ENCODE measurements at places on chromosomes 4 and X.

DNA sequence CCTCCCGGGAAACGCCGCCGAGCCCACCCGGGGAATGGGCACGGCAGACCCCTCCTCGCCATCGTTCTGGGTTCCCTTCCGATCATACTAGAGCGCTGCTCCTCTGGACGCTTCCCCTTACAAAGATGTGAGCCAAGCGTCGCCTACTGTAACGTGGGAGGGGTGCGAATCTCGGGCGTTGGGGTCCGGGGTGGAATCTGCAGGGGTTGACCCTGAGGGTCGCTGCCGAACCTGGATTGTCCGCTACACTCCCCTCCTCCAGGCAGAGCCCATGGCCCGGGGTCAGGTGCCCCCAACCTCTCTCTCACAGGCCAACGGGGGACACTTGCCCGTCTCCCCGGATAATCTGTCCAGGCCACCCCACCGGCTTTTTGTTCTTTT is 13.8 kb downstream of the BCOR start:
- no peak for DNase-seq

- DNase-seq, result no peak
These were observed 236.6 kb upstream of the PCDH18 start for GRCh38 chr4:137768881-137769280.

- DNase-seq, result no peak
These were observed 26.5 kb downstream of the GALNT7 start for GRCh38 chr4:173195109-173195508.

DNA sequence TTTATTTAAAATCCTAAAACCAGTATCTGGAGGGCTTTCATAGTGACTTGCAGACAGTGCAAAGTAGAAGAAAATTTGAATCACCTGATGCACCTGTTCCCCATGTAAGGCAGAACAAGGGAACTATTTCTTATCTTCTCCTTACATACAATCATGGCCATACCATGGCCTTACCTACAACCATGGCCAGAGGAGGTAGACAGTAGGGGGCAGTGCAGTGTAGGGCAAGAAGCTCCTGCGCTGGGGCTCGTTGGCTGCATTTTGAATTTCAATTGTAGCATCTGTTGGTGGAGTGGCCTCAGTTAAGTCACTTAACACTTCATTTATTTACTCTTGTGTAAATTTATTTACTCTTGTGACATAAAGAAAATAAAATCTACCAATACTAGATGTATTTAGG is 33.0 kb downstream of the GALNTL6 start:
- DNase-seq, result no peak

DNA sequence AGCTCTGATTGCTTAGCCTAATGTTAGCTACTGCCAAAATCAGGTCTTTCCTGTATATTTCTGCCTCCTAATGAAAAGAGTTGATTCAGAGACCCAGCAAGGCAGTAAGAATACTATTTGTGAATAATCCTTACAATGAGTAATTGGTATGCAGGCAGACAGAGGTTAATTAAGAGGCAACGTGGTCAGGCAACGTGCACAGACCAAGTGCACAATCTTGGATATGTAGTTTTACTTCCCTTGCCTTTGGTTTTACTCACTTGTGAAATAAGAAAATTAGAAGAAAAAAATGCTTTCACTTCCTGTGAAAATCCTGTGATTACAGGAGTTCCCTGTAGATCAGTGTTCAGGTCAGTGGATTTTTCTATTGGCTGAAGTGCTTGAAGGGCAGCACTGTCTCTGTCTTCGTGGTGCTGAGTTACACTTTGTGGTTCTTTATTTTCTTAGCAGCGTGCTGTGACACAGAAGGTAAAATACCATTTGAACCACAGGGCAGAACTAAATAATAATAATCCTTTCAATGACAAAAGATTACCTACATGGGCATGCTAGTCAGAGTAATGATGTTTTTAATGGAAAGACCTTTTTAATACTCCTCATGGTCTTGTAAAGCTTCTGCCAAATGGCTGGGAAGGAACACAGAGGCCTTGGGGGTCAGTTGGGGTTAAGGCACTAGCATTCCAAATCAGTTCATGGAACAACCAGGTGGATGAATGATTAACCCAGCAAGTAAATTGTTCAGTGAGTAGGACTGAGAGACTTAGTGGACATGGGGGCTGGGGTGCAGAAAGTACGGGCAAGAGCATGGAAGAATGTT is 430.9 kb downstream of the MAPK10 start:
- DNase-seq, result no peak

- no peak for DNase-seq
These were observed 49.6 kb downstream of the PRPS1 start for GRCh38 chrX:107677909-107678308.

DNA sequence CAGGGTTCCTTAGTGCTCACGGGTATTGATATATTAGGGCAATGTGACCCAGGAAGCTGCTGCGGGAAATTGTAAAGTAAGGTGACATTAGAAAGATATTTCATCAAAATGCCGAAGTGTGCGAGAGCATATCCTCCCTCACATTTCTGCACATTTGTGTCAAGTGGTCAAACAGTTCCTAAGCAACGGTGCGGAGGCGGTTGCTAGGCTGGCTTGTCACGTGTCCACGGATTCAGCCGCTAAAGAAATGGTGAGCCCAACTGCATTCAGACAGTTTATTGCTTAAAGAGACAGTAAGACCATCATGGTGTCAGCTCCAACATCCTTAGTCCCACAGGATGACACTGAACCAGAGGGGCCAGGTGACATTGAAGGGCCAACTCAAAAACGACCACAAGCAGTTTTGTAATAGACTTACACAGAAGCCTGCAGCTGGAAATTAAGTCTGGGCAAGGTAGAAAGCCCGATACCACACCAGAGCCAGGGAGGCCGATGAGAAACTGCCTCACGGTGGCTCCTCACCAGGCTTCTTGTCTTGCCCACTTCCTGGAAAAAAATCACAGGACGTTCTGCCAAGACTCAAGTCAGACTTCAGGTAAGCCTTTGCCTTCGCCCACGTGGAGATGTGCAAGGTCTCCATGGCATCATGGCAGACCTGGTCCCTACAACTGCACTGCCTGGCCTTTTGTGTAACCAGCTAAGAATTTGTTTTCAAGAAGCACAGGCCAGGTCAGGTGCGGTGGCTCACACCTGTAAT is 50.4 kb downstream of the USP11 start:
- DNase-seq, result no peak

GRCh38 chrX:124226129-124226528 is 106.3 kb upstream of the TEX13D start:
- DNase-seq, result no peak

DNA sequence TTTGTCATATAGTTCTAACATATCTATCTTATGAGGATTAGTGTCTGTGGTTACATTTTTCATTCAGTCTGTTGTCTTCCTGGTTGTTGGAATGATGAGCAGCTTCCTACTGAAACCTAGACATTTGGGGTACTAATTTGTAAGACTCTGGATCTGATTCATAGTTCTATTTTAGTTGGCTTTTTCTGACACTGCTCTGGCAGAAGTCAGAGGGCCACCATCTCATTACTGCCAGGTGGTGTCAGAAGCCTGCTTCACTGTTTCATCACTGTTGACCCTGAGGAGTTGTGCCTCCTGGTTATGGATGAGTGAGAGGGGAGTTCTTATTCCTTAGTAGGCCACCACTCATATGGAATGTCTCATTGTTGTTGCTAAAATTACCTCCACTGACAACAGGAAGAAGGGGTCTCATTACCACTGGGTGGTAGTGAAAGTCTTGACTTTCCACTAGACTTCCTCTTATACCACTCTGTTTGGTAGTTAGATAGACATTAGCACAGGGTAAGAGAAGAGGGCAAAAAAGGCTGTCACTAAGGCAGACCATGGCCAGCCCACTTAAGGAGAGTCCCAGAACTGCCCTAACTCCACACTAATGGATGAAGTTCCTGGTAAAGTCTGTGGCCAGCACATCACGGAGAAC is 395.2 kb downstream of the SPOCK3 start:
- DNase-seq, result no peak

- DNase-seq, result no peak
These were observed 8.6 kb upstream of the MXD4 start for GRCh38 chr4:2270341-2271165.

DNA sequence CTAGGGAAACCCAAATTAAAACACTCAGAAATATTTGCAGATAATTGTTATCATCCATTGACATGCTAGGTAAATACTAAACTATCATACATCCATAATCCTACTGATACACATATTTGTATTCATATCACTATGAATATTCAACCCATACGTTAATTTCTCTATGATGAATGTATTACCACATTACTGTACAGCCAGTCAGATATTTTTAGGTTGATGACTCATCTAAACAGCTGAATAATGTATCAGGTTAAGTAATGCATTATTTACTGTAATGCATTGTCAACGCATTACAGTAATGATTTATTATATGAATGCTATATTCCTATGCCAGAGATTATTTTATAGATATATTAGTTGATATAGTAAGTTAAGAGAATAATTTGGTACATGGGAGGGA is 37.1 kb downstream of the VEGFC start:
- DNase-seq, result no peak

GRCh38 chr4:88653371-88653946 is 44.2 kb downstream of the NAP1L5 start:
- no peak for DNase-seq

GRCh38 chrX:25175743-25176142 is 160.0 kb upstream of the ARX start:
- no peak for DNase-seq

GRCh38 chr4:55491486-55491885 is 55.2 kb downstream of the CLOCK start:
- no peak for DNase-seq

GRCh38 chr4:189046642-189047041 is 894.0 kb upstream of the FRG1 start:
- DNase-seq, result no peak

DNA sequence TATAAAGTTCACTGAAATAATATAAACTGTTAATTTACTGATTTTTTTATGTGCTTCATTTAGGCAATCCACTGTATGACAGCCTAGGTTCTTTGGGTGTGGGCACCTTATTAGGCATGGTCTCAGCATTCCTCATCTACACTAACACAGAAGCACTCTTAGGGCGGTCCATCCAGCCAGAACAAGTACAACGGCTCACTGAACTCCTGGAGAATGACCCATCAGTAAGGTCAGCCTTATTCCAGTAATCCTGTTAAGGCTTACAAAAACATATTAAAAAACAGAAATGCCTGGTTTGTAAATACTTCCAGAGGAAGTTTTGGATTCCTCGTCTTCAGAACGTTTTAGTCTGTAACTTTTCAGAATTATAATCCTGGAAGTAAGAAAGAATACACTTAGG is 80.1 kb downstream of the SLC30A9 start:
- DNase-seq, result no peak

DNA sequence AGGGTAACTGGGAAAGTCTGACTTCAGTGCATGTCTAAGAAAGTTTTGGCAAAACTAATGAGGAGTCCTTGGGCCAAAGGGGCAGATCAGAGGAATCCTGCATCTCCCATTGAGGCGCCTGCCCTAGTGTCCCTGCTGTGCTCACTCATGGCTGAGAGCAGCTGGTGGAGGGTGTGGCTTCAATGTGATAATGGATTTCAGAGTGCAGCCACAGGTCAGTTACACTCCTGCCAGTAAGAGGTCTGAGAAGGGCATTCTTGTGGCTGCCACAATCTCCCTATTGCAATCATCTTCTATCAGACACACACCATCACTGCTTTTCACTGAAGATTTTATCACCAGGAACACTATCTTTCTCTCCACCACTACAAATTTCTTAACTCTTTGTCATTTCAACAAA is 457.1 kb downstream of the MID1IP1 start:
- no peak for DNase-seq

- no peak for DNase-seq
These were observed 175.9 kb downstream of the FBXW7 start for GRCh38 chr4:152360045-152360410.

DNA sequence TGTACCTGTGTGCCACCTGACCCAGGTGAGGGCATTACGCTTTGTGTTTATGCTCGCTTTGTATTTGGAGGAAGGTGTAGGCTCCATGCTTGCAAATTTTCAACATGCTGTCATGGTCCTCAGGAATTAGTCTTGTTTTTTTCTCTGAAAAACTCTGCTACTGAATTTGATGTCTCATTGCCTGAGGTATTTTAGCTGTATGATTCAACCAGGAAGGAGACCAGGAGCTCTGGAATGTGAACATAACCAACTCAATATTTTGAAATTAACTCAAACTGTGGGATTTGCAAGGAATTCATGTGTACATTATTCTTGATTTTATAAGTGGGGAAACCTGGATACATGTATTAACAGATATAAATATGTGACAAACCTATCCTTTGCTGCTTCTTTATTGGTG is 134.1 kb downstream of the SLC4A4 start:
- DNase-seq, result no peak

DNA sequence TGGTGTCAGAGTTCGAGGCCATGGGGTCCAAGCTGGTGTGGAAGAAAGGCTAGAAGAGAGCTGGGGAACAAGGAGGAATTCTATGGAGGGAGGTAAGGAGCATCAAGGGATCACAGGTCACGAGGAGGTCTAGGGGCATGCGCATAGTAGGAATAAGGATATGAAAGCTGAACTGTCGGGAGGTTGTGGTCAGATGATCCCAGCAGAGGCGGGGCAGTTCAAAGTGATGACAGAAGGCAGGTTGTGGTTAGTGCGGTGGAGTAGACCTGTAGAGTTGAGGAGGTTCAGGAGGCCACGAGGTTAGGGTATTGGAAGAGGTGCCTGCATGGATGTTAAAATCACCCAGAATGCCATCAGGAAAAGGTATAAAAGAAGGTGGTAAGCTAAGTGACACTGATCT is 156.3 kb downstream of the TMEM164 start:
- DNase-seq, result no peak

GRCh38 chr4:2091990-2092668 is 33.0 kb downstream of the NAT8L start:
- DNase-seq, result no peak

DNA sequence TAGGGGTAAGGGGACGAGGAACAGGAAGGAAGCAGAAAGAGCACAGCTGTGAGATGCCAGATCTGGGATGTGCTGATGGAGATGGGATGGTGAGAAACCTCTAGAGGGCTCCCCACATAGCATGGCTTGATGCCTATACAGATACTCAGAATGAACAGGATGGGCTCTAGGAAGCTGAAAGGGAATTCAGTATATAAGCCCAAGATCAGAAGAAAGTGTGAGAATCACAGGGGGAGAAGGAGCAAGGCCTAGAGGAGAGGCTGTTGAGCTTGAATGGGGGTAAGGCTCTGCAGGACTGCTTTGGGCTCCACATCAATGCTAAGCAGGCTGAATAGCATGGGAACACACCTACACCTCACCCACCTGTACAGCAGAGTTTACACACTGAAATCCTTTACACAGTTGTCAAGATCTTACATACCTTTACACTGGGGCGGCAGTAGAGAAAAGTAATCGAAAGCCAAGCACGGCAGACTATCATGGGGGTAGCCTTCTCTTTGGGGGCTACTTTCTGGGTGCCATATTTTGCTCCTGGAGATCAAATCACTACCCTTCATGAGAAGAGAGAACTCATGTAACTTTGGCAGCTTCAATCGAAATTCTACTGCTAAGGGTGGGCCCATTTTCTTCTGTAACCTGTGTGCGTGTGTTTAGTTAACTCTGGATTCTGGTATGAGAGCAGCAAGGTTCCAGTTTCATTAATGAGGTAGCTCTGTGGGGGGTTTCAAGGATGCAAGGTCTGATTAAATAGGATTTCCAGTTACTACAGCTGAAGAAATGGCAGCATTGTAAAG is 30.6 kb downstream of the HOPX start:
- DNase-seq, result no peak

- no peak for DNase-seq
These were observed 18.8 kb upstream of the GTPBP6 start for GRCh38 chrX:337331-337831.
